T-cell (primary cell): ENCODE measurements at places on chromosomes 7 and 10.

- no peaks in the 10 kb centered on the region for H3K4me1 ChIP-seq
- no peaks in the 10 kb centered on the region for H3K27me3 ChIP-seq
- no peaks in the 10 kb centered on the region for H3K36me3 ChIP-seq
- DNase-seq, result no peak
- H3K27ac ChIP-seq, result no peak overlapping the region
- H3K4me3 ChIP-seq, result no peak overlapping the region
These were observed 108.0 kb upstream of the KMT2C start for GRCh38 chr7:152543799-152544198.

DNA sequence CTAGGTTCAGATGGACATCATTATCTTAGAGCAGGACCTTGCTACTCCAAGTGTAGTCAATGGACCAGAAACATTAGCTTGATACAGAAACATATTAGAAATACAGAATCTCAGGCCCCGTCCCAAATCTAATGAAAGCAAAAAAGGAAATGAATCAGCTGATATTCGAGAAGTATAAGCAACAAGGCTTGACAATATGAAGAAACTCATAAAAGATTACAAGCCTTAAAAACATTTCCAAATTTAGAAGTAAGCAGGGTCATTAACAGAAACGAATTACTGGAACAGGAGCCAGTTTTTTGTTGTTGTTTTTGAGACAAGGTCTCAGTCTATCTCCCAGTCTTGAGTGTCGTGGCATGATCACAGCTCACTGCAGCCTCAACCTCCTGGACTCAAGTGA, 40.5 kb upstream of the GSAP start:
- no peaks in the 10 kb centered on the region for H3K36me3 ChIP-seq
- no peaks in the 10 kb centered on the region for H3K27me3 ChIP-seq
- no peaks in the 10 kb centered on the region for H3K4me1 ChIP-seq
- no peak for DNase-seq
- H3K27ac ChIP-seq, result no peak overlapping the region

DNA sequence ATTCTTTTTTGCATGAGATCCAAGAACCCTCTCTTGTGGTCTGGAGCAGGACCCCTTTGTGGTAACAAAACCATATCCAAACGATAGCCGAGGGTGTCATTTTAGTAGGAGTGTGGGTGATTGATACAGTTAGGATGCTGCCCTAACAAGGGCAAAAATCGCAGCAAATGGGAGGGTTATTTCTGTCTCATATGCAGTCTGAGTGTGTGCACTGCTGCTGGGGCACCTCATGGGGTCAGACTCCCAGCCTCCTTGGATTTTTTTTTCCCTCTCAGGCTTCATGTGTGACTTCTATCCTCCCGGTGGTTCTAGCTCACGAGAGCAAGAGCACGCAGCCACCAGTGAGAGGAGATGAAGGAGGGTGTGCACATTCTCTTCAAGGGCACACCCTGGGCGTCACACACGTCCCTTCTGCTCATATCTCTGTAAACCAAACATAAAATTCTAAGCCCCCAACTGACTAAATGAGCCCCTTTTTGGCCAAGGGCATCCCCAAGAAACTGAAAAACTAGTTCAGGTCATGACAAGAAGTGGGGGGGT, 28.6 kb upstream of the IL15RA start:
- no peak overlapping the region for H3K4me3 ChIP-seq

GRCh38 chr7:113628948-113629847, 289.6 kb downstream of the PPP1R3A start:
- H3K27ac ChIP-seq, result no peak overlapping the region
- H3K4me3 ChIP-seq, result no peak overlapping the region
- H3K36me3 ChIP-seq, result no peaks in the 10 kb centered on the region
- H3K27me3 ChIP-seq, result no peaks in the 10 kb centered on the region
- DNase-seq, result no peak
- H3K4me1 ChIP-seq, result no peaks in the 10 kb centered on the region

DNA sequence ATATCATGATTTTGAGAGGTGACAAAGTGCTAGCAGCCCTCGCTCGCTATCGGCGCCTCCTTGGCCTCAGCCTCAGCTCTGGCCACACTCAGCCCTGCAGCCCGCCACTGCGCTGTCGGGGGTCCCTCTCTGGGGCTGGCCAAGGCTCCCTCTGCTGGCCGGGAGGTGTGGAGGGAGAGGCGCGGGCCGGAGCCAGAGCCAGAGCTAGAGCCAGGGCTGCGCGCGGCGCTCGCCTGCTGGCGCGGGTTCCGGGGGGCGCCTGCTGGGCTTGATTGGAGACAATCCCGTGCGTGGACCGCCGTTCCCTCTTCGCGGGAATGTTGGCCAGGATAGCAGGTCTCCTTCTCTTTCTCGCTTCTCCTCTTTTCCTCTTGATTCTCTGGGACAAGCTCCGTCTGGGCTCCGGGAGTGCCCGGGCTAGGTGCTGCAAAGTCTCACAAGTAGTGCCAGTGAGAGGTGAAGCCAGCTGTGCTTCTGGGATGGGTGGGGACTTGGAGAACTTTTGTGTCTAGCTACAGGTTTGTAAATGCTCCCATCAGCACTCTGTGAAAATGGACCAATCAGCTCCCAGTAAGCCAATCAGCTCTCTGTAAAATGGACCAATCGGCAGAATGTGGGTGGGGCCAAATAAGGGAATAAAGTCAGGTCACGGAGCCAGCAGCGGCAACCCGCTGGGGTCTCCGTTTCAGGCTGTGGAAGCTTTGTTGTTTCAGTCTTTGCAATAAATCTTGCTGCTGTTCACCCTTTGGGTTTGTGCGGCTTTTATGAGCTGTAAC, 43.4 kb upstream of the ELMO1 start:
- no peak overlapping the region for H3K27ac ChIP-seq
- no peaks in the 10 kb centered on the region for H3K36me3 ChIP-seq

DNA sequence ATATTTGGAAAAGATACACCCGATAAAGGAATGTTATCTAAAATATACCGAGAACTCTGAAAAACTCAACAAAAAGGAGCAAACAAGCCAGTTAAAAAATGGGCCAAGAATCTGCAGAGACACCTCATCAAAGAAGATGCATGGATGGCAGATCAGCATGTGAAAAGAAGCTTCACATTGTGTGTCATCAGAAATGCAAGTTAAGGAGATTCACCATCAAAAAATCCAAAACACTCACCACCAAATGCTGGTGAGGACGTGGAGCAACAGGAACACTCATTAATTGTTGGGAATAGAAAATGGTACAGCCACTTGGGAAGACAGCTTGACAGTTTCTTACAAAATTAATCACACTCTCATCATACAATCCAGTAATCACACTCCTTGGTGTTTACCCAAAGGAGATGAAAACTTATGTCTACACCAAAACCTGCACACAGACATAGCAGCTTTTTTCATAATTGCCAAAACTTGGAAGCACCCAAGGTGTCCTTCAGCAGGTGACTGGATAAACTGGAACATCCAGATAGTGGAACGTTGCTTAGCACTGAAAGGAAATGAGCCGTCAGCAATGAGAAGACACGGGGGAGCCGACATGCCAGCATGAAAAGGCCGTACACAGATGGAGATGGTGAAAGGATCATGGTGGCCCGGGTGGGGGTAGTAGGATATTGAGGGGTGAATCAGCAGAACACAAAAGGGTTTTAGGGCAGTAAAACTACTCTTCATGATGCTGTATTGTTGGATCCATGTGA, 27.9 kb upstream of the PWWP2B start:
- H3K27ac ChIP-seq, result no peak overlapping the region
- DNase-seq, result no peak
- no peaks in the 10 kb centered on the region for H3K4me1 ChIP-seq

DNA sequence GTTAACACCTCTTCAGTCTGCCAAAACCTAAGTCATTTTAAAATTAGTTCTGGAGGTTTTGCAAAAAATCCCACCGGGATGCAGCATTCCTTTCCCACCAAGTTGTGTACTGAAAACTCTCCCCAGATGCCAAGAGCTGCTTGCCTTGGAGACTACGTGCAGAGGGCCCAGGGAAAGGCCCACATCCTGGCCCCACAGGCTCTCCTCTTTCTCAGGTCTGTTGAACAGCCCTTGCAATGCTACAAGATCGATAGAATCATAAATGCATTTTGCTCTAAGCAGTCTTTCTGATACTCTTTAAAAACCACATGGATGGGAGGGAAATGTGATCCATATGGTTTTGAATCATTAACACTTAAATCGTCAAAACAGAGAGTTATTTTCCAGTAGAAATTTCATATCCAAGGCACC, 126.7 kb upstream of the ZMIZ1 start:
- no peaks in the 10 kb centered on the region for H3K27me3 ChIP-seq
- no peaks in the 10 kb centered on the region for H3K36me3 ChIP-seq
- H3K27ac ChIP-seq, result no peak overlapping the region
- no peak overlapping the region for H3K4me3 ChIP-seq
- no peak for DNase-seq

GRCh38 chr7:17557251-17557671, 258.8 kb downstream of the AHR start:
- H3K36me3 ChIP-seq, result no peaks in the 10 kb centered on the region
- no peaks in the 10 kb centered on the region for H3K4me1 ChIP-seq
- DNase-seq, result no peak

DNA sequence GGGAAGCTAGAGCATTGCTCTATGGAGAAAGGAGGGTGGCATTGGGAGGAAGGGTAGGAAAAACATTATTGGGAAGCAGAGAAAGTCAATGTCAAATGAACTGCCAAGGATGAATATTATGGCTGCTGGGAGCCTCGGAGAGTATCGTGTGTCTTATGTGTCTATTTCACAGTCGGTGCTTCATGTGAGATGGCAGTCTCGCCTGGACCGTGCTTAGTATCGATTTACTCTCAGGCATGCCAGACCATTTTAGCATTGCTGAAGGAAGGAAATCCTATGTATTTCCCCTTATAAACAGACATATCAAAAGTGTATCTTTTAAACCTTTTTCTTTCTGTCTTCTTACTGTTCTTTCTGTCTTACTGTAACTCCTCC, 612.6 kb downstream of the AUTS2 start:
- no peaks in the 10 kb centered on the region for H3K27me3 ChIP-seq
- no peak overlapping the region for H3K4me3 ChIP-seq
- no peaks in the 10 kb centered on the region for H3K4me1 ChIP-seq
- H3K27ac ChIP-seq, result no peak overlapping the region
- DNase-seq, result no peak

DNA sequence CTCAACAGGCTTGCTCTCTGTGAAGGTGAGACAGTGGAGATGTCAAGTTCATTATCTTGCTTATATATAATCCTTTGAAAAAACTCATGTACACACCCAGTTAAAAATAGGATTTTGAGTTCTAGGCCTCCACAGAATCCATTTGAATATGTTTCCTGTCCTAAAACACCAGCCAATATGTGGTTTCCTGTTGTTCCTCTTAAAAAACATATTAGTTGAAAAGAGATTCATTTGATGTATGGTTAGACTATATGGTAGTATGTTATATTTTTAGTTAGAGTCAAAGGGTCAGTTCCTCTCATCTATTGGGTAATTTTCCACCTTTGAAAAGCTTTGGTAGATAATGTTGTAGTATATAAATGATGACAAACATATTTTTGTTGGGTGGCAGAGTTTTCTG, 16.0 kb downstream of the PPP1R9A start:
- no peak overlapping the region for H3K4me3 ChIP-seq
- no peaks in the 10 kb centered on the region for H3K4me1 ChIP-seq
- H3K27me3 ChIP-seq, result no peaks in the 10 kb centered on the region
- H3K27ac ChIP-seq, result no peak overlapping the region

DNA sequence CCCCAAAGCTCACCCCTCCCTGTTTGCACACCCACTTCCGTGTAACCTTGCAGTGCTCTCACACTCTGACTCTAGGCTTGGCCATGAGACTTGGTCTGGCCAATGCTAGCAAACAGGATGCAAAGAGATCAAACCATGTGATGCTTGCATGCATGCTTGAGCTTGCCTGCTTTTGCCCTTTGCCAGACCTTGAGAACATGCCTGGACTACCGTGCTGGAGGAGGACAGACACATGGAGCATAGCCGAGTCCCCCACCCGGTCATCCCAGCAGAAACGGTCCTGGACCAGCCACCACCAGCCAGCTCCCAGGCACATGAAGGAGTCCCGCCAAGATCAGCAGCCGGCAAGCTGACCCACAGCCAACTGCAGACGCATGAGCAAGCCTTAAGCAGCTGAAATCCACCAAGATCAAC, 23.4 kb downstream of the PYROXD2 start:
- peak overlapping the region; percentile 44 for H3K27ac ChIP-seq
- no peak overlapping the region for H3K4me3 ChIP-seq
- DNase-seq, result peak; percentile 18
- H3K36me3 ChIP-seq, result peaks cover 12% of the 10 kb centered on the region
- H3K27me3 ChIP-seq, result no peaks in the 10 kb centered on the region

DNA sequence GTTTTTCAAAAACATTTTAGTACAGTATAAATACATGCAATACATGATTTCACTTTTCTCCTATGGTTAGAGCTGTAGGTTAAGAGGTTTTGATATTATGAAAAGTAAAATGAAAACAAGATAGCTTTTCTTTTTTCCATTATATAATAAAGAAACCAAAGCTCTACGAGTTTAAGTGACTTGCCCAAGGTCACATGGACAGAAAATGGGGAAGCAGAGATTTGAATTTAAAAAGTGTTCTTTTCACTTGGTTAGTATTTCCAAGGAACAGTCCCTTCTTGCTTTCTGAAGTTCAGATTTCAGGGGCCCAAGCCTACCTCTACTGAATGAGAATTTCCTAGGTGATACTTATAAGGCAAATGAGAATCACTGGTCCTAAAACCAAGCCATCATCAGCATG, 13.2 kb upstream of the MAP3K8 start:
- no peaks in the 10 kb centered on the region for H3K36me3 ChIP-seq
- no peaks in the 10 kb centered on the region for H3K27me3 ChIP-seq
- H3K27ac ChIP-seq, result no peak overlapping the region
- H3K4me1 ChIP-seq, result peaks cover 7% of the 10 kb centered on the region

DNA sequence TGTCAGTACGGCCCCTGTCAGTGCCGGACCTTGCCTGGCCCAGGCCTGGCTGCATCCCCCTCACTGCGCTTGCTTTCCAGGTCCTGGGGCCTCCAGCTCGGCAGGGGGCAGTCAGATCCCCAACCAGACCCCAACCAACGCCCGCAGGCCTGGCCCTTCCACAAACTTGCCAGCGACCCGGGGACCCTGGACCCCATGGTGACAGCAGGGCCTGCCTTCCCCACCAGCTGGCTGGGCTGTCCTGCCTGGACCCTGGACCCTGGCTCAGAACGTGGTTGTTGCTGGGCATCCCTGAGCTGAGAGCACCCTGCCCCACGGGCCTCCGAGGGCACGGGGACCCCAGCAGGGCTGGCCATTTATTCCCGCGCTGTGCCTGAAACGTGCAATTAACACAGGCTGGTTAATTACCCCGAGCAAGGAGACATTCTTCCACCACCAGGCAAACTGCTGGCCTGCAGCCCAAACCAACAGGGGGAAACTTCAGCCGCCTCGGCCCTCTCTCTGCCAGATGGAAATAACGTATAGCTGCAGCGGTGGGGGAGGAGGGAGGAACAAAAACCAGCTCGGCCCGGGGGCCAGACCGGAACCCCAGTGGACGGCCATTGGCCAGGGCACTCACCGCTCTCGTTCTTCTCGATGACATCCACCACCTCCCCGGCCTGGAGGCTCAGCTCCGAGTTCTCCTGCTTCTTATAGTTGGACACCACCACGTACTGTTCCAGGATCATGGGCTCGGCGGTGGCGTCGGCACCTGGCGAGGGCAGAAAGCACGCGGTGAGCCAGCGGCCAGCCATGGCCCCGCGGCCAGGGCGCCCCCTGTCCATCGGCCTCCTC, 167.1 kb downstream of the NEURL1 start:
- H3K4me1 ChIP-seq, result no peaks in the 10 kb centered on the region
- peak overlapping the region; percentile 79 for H3K27ac ChIP-seq
- peaks cover 9% of the 10 kb centered on the region for H3K36me3 ChIP-seq
- peak overlapping the region; percentile 87 for H3K4me3 ChIP-seq
- H3K27me3 ChIP-seq, result no peaks in the 10 kb centered on the region
